ENCODE measurements at places on chromosomes 11 and 22.

GRCh38 chr11:2846056-2846455, 39.5 kb downstream of the CDKN1C start:
- no peak for DNase-seq

DNA sequence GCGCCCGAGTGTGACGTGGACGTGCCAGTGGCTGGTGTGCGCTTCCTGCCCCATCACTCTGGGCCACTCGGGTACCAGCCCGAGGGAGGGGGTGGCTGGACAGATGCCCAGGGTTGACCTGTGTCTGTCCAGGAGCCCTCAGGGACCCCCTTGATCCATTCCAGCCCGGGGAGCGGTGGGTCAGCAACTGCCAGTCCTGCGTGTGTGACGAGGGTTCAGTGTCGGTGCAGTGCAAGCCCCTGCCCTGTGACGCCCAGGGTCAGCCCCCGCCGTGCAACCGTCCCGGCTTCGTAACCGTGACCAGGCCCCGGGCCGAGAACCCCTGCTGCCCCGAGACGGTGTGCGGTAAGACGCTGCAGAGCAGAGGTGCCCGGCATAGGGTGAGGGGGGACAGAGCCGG, 34.5 kb downstream of the MUC5B start:
- DNase-seq = no peak

DNA sequence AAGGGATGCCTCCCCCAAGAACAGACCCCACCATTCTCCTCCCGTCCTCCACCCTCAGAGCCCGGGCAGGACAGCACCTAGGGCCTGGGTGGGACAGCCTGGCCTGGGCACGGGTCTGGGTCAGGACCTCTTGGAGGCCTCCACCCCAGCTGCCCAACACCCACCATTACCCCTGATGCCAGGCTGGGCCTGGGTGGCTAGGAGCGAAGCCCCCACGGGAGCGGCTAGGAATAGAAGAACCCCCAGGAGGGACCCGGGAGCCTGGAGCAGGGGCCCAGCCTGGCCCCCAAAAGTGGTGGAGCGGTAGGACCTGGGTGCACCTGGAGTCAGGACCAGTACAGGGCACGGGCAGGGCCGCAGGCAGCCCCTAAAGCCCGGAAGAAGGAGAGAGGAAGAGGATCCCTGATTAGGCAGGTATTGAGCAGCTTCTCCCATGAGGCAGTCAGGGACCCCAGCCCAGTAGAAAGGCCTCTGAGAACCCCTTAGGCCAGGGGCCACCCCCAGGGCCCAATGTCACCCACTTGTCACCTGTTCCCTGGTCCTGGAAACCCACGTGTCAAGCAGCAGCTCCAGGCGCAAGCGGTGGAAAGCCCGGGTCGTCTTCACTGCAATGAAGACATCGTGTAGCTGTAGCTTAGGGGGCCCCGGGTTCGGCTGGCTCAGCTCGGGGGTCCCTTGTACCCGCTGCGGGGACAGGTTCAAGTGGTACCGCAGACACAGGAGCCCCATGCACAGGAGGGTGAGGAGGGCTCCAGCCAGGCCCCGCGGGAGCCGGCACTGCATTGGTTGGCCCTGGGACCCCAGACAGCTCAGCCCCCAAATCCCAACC, 575 bp downstream of the MFNG start:
- no peak for DNase-seq

DNA sequence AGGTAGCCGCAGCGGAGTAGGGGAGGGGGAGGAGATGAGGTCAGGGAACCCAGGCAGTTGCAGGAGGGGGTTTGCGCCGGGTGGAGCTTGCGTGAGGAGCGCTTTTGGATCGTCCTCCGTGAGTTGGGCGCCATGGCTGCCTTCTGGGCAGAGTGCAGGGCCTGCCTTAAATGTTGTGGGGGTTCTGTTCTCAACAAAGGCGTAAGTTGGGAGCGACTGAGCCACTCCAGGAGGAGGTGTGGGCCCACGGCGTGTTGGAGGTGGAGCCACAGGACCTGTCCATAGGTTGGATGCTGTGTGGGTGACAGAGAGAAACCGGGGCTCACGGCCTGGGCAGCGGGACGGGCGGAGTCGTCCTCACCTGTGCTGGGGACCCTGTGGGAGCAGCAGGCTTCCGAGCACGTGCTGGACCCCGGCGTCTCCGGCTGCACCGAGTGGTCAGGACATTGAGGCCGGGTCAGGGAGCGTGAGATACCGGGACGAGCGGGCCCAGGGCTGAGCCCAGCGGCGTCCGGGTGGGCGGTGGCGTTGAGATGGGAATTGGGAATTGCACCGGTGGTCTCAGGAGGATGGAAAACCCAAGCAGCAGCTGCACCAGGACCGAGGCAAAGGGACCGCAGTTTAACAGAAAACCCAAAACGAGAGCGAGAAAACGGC, 977 bp upstream of the PGGHG start:
- no peak for DNase-seq

GRCh38 chr22:22342697-22343580, 98.4 kb downstream of the VPREB1 start:
- peak; percentile 53 for DNase-seq

DNA sequence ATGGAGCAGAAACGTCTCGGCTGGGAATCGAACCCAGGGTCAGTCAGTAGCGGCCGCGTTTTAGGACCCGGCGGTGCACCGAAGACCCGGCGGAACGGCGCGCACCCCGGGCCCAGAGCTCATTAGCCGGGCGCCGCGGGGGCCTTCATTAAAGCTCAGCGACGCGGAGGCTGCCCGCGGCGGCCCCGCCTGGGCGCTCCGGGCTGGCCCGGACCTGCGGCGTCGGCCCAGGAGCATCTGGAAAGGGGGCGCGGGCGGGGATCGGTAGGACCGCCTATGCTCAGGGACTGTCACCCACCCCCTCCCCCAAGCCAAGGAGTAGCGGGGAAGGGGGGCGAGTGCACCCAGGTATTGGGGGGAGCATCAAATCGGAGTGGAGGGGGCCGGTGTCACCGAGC, 52.2 kb downstream of the CYTH4 start:
- DNase-seq = no peak

GRCh38 chr11:828506-829175, 922 bp downstream of the CRACR2B start:
- DNase-seq = no peak

- no peak for DNase-seq
Observed at GRCh38 chr11:115197433-115197832, 306.8 kb downstream of the CADM1 start.

- DNase-seq = no peak
Observed at GRCh38 chr11:110808248-110808647, 96.0 kb upstream of the ARHGAP20 start.

DNA sequence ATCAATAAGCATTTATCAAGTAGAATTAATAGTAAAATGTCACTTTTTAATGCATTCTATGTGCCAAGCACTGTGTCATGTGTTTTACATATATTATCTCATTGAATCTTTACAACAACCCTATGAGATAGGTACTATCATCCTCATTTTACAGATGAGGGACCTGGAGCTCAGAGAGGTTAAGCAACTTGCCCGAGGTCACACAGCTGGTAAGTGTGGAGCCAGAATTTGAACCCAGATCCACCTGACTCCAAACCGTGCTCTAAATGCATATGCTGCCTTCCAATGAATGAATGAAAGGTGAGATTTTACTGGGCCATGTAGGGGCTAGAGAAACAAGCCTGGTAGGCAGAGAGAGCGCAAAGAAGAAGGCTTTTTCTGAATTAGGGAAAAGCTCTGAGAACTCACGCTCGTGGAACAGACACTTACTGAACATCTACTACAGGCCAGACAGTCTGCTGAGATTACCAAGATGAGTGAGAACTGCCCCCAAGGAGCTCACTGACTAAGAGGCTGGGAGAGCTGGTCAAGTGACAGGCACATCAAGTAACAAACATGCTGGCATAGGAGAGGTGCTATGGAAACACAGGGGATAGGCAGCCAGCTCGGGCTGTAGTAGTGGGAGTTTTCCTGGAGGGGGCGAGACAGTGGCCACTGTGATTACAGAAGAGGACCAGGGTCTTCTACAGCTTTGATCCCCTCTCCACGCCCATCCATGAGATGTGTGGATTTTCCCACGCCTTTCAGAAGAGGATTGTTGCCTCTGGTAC, 4.4 kb downstream of the ABCG4 start:
- no peak for DNase-seq

- no peak for DNase-seq
Observed at GRCh38 chr22:37258753-37259401, 14.8 kb upstream of the RAC2 start.
